NCI-H510A treated with DMSO at 0.1 percent for 48 hours (cell line): ENCODE measurements at places on chromosomes 16 and 17.

GRCh38 chr16:67547423-67548264, 14.7 kb upstream of the CTCF start:
- peak; percentile 39 for DNase-seq

GRCh38 chr17:45977976-45978626, 20.9 kb upstream of the STH start:
- no peak for DNase-seq

DNA sequence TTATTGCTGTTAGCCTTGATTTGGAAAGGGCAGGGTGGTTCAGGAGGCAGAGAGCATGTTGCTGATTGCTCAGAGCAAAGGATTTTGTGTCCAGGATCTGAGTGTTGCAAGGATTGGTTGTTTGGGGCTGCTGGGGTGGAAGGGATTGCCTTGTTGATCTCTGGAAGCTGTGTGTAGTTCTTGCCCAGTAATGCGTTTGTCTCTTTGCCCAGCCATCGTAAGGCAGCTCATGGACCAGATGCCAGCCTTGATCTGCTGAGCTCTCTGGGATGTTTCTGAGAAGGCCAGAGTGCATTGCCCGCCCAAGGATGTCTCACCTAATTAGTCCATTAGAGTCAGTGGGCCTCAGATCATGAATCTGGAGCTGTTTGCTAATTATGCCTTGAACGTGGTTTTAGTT, 33.6 kb downstream of the NKD1 start:
- no peak for DNase-seq

DNA sequence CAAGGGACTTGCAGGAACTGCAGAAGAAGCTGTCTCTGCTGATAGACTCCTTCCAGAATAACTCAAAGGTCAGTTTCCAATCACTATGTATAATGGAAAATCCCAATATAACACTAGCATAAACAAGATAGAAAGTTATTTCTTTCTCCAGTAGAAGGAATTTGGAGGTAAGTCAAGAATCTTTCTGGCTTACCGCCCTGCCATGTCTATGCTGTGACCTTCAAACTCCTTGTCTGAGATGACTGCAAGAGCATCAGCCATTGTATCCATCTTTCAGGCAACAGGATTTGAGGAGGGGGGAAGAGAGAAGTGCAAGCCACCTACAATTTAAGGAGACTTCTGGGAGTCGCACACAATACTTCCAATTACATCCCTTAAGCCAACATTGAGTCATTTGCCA, 2.7 kb downstream of the LDAF1 start:
- no peak for DNase-seq

- no peak for DNase-seq
Measured at GRCh38 chr16:66547101-66547989, 2.6 kb downstream of the TK2 start.

DNA sequence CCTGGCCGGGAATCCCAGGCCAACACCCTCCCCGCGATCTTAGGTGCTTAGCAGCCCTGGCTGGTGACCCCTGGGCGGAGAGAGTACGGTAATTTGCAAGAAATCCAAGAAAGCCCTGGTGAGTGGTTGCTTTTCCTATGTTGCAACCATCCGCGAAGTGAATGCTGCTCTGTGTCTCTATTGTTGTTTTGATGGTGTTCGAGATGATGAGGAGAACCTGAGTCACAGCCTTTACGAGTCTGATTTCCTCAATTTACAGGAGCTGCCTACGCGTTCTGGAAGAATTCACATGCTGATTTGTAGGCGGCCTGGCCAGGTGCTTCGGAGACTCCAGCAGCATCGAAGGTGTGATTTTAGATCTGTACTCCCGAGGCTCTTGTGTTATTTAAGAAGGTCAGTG, 63.3 kb downstream of the TMEM235 start:
- DNase-seq = no peak

DNA sequence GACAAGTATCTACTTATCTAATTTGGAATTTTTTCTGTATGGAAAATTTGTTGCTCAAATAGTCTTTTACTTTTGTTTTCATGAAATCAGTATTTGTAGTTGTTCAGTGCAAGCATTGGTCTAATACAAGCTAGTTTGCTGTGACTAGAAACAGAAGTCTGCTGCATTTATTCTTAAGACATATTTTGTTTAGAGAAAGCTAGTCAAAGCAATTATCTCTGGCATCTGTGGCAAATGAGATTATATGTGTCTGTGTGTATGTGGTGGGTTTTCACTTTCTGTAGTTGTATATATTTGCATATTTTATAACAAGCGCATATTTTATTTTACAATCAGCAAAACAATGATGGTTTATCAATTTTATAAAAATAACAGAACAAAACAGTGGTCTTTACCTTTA, 96.0 kb upstream of the SIAH1 start:
- no peak for DNase-seq
